Esophagus muscularis mucosa (tissue), 4 donors: ENCODE measurements at places on chromosomes 1 and 21. TPM values are rescaled to one million over a fixed set of nuclear protein-coding genes. Genes with fewer than 3 reads are reported as not detected.

GRCh38 chr1:65209005-65209885, 61.2 kb downstream of the AK4 start:
- H3K4me3 ChIP-seq: no peak overlapping the region
- peaks cover 8% of the 10 kb centered on the region for H3K4me1 ChIP-seq
- no peak overlapping the region for H3K27ac ChIP-seq
- no peak for DNase-seq
- H3K27me3 ChIP-seq: no peaks in the 10 kb centered on the region

DNA sequence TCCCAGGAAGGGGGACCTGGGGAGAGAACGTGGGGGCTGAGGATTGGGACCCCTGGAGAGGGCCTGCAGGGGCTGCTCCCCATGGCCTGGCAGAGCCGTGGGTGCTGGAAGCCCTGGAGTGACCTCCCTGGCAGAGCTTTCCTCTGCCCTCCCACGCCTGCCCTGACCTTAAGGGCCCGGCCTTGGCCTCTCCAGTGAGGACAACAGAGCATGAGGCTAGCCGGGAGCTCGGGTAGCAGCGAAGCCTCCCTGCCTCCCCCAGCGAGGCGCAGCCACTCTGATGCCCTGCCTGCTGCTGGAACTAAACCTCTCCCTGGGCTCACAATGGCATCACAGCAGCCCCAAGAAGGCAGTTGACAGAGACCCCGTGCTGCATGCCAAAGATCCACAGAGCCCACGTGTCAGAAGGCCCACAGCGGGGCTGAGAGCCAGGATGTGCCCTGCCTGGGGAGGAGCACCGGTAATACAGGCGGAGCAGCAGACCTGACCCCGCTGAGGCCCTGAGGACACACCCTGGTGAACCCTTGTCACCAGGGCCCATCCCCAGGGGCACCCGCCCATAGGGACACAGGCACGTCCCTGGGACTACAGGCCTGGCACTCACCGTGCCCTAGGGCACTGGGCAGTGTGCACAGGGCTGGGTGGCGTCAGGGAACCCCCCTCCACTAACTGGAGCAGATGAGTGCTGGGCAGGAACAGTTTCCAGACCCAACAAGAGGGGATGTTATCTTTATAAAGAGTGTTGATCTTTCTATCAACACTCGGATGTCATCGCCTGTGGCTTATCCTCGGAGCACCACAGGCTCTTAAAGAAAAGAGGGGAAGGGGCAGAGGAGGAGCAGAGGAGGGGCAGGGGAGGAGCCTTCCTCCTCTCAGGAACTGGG, 48.4 kb downstream of the ARHGEF16 start:
- no peak overlapping the region for H3K4me3 ChIP-seq
- no peak overlapping the region for H3K27ac ChIP-seq
- no peaks in the 10 kb centered on the region for H3K27me3 ChIP-seq
- no peaks in the 10 kb centered on the region for H3K36me3 ChIP-seq
- no peak for DNase-seq

DNA sequence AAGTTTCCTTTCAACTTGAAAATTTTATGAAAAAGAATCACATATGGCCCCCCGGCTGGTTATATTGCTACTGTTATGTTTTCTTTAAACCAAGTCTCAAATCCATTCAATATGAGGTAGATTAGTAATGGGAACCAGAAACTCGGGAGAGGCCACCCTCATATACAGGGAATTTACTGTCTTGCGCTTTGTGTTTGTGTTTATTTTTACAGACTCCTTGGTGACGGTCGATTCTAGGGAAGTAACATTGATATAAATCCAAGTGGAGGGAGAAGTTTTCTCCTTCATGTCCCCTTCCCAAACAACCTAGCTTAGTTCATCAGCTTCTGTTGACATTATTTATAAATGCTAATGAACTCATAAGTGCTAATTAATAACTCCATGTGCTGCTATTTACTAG, 163.5 kb upstream of the LMO4 start:
- no peak overlapping the region for H3K4me3 ChIP-seq
- no peaks in the 10 kb centered on the region for H3K4me1 ChIP-seq
- H3K27me3 ChIP-seq: no peaks in the 10 kb centered on the region
- H3K27ac ChIP-seq: no peak overlapping the region
- DNase-seq: no peak

DNA sequence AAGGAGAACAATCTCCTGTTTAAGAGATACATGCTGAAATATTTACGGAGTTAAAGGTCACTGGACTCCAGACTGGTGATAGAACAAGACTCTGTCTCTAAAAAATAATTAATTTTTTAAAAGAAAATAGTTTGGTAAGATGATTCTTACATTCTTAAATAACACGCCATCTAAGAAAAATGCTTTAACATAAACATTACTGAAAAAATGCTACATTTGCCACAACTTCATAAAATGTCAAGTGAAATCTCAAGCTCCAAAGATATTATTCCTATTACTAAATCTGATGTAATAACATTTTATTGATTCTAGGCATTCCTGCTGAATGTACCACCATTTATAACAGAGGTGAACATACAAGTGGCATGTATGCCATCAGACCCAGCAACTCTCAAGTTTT, 4.1 kb downstream of the ANGPTL3 start:
- H3K4me1 ChIP-seq: no peaks in the 10 kb centered on the region
- H3K27me3 ChIP-seq: no peaks in the 10 kb centered on the region
- no peak overlapping the region for H3K4me3 ChIP-seq
- no peaks in the 10 kb centered on the region for H3K36me3 ChIP-seq
- no peak for DNase-seq

The ZNF593OS gene
- total RNA-seq: not detected

- H3K4me3 ChIP-seq: peak overlapping the region; percentile 64
- DNase-seq: peak; percentile 97
- H3K4me1 ChIP-seq: peaks cover 23% of the 10 kb centered on the region
- H3K27ac ChIP-seq: peak overlapping the region; percentile 84
- no peaks in the 10 kb centered on the region for H3K27me3 ChIP-seq
These were observed 10.0 kb upstream of the MMEL1 start for GRCh38 chr1:2642560-2643413.

The TDRD5 gene
- total RNA-seq: 0.17 TPM

- H3K27me3 ChIP-seq: no peaks in the 10 kb centered on the region
- no peaks in the 10 kb centered on the region for H3K36me3 ChIP-seq
- DNase-seq: no peak
These were observed 32.4 kb upstream of the SLC16A1 start for GRCh38 chr1:112988367-112988766.

DNA sequence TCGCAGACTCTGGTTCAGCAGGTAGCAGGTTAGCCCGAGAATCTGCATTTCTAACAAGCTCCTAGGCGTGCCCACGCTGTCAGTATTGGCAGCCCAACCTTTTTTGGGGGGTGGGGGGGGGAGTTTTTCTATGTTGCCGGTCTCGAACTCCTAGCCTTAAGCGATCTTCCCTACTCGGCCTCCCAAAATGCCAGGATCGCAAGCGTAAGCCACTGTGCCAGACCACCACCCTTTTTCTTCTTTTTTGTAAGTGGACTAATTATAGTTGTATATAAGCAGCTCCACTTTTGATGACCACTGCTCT, 480 bp upstream of the MIS18A start:
- H3K36me3 ChIP-seq: no peaks in the 10 kb centered on the region
- H3K4me1 ChIP-seq: peaks cover 24% of the 10 kb centered on the region
- H3K4me3 ChIP-seq: peak overlapping the region; percentile 80
- H3K27ac ChIP-seq: peak overlapping the region; percentile 66

The KRTAP19-1 gene
- total RNA-seq: not detected

DNA sequence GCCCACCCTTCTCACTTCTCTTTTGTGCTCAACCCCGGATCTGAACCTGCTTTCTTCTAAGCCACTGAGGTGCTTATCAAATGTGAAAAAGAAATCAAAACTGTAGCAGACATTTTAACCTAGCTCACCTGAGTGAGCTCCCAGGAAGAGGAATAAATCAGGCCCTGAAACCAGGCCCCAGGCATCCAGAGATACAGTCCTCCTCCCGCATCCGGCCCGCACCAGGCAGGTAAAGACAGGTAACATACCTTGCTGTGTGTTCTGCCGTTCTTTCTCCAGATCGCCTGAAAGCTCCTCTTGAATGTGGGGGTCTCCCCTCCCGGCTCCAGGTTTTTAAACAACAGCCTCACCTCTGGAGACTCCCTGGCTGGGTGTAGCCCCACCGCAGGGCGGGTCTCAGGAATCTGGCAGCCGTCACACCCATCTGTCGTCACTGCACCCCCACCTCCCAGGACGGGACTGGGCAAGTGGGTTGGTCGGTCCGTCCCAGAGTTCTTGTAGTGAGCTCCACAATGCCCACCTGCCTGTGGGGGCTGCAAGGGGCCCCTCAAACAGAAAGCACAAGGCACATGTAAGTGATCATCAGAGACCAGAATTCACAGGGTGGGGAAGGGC, at the start of gene LAMB3:
LAMB3 (minus strand) TSS at position 305 of the 615 bp plus-strand sequence. CDS start 1,481 bp downstream, outside the sequence.
- peaks cover 50% of the 10 kb centered on the region for H3K4me1 ChIP-seq
- H3K27me3 ChIP-seq: no peaks in the 10 kb centered on the region
- no peak within 1 kb of the TSS for H3K27ac ChIP-seq
- no peaks in the 10 kb centered on the region for H3K36me3 ChIP-seq
- no peak for DNase-seq

The GJA5 gene
- total RNA-seq: 14.6 TPM
